ENCODE measurements at places on chromosomes 2 and 18.
A peak's percentile ranks its signal among the peaks of the same experiment; 100 is the strongest.

DNA sequence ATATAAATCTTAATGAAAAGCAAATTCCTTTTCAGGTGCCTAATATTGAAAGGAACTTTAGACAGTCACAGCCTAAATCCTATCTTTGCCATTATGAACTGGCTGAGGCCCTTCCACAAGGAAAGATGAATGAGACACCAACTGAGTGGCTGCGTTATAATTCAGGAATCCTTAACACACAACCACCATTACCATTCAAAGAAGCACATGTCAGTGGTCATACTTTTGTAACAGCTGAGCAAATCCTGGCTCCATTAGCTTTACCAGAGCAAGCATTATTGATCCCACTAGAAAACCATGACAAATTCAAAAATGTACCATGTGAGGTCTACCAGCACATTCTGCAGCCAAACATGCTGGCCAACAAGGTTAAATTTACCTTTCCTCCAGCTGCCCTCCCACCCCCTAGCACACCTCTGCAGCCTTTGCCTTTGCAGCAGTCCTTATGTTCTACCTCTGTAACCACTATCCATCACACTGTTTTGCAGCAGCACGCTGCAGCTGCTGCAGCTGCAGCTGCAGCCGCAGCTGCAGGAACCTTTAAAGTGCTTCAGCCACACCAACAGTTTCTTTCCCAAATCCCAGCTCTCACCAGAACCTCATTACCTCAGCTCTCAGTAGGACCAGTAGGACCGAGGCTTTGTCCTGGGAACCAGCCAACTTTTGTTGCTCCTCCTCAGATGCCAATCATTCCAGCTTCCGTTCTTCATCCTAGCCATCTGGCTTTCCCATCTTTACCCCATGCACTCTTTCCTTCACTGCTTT lies 340.1 kb downstream of the ZNF804A start:
- no peak for DNase-seq

GRCh38 chr2:38037757-38038621 lies 38.0 kb downstream of the CYP1B1 start:
- DNase-seq, result peak; percentile 67

GRCh38 chr18:42537291-42537690 lies 578.2 kb downstream of the RIT2 start:
- no peak for DNase-seq

DNA sequence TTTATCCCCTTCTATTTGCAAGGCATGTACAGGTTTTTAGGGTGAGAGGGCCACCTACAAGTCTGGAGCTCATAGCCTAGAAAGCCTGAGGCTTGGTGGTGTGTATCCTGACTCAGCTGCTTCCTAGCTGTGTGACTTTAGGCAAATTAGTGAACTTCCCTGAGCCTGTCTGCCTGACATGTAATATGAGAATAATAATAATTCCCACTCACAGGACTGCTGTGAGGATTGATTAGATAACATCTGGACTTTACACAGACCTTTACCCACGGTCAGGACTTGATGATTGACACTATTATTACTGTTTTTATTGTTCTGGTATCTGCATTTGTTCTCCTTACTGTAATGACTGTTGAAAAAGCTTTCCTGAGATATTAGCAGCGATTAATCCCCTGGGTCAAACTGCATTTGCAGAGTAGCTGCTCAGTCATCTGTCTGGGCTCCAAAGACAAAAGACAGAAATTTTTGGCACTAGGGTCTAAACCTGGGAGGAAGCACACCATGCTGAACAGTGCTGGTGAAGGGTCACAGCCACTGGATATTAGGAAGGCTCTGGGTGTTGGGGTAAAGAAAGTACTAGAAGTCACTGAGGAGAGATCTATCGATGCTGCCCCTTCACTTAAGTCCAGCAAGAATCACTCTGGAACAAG lies 276.5 kb upstream of the FN1 start:
- no peak for DNase-seq

DNA sequence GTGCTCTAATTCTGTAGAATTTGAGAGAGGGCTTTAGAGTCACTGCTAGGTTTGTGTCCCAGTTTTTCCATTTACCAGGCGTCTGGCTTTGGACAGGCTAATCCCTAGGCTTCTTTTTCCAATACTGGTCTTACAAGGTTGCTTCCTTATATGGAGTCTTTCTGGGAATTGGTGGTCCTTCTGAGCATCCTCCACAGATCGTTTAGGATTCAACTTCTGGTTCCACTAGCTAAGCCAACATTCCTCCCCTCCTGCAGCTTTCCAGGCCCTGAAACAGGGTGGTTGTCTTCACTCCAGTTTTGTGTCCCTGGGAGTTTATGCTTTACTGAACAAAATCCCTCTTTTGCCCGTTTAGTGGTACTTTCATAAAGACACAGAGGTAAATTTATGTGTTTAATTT lies 170.6 kb downstream of the CERS6 start:
- DNase-seq, result no peak

- no peak for DNase-seq
These were observed 451.4 kb upstream of the ID2 start for GRCh38 chr2:8230466-8230865.

- DNase-seq, result no peak
These were observed 33.0 kb downstream of the GALNT5 start for GRCh38 chr2:157290525-157290924.

GRCh38 chr18:9619545-9619944 lies 5.2 kb upstream of the PPP4R1 start:
- no peak for DNase-seq

DNA sequence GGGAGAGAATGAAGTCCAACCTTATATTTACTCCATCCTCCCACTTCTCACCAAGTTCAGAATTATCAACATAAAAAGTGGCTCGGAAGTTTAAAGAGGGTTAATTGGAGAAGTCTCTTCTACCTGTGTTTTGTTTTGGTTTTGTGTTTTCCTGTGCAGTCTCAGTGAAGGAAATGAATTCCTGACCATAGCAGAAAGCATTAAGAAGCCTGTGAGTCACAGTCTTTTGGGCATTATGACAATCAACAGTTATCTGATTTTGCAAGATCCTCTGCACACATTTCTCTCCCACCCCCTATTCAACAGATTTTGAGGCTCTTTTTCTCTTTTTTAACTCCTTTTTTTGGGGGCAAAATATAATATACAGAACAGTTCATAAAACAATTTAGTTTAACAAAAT lies 8.6 kb upstream of the RPL37A start:
- DNase-seq, result no peak

GRCh38 chr2:177983183-177983788 lies 89.3 kb downstream of the PDE11A start:
- no peak for DNase-seq

- no peak for DNase-seq
These were observed 63.2 kb upstream of the TFCP2L1 start for GRCh38 chr2:121348128-121348740.

GRCh38 chr2:15383695-15384350 lies 177.3 kb downstream of the NBAS start:
- DNase-seq, result no peak

DNA sequence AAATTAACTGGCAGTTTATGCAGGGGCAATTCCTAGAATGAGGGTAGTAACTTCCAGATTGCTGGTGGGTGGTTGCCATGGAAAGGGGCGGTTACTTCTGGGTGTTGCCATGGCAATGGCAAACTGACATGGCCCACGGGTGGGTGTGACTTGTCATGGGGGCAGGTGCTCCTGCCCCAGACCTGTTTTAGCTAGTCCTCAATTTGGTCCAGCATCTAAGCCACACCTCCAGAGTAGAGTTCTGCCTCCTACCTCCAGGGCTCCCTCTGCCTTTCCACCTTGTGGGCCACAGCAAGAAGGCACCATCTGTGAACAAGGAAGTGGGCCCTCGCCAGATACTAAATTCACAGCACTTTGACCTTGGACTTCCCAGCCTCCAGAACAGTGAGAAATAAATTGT lies 148.7 kb downstream of the TFCP2L1 start:
- no peak for DNase-seq

- no peak for DNase-seq
These were observed 161.6 kb downstream of the EPHA4 start for GRCh38 chr2:221410487-221410886.

- no peak for DNase-seq
These were observed 196.8 kb downstream of the SLC8A1 start for GRCh38 chr2:40255103-40255502.

DNA sequence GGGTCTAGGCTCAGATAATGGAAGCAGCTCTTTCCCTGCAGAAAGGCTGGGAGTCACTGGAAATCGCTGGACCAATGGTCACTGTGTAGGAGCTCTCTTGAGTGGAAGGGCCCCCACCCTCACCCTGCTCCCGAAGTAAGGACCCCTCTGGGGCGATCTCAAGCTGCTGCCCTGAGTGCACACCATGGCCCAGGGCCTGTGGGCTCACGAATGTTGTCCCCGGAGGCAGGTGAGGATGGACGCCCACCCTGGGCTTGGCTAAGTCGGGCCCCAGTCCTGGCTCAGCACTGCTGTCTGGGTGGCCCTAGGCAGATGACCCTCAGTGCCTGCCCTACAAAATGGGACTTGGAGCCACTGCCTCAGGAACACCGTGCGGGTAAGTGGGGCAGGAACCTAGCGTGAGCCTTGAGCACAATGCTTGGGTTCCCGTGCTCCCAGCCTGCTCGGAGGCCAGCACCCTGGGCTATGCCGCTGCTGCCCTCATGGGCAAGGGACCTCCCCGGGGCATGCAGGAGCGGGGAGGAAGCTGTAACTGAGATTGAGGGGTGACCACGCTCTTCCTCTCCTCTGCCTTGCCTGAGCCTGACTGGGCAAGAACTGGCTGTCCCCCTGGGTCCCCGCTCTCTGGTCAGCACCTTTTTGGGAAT lies 3.7 kb downstream of the D2HGDH start:
- no peak for DNase-seq

DNA sequence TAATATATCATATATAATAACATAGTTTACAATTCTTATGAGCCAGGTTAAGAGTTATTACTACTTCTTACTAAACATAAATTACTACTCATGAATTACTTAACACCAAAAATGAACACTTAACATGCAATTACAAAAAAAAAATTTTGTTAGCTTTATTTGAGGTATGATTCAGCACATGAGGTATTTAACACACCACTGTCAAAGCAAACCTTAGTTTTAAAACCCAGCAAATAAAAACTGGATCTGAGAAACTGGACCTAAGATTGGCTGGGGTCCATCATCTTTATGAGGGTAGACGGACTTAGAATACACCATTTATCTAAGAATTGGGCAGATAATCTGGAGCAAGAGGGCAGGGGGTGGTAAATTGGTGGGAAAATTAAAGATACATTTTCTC lies 81.8 kb upstream of the CREB1 start:
- no peak for DNase-seq

GRCh38 chr2:119174216-119174992 lies 15.9 kb upstream of the C1QL2 start:
- DNase-seq, result no peak

GRCh38 chr18:43077510-43078308 lies 37.8 kb downstream of the RIT2 start:
- DNase-seq, result no peak

DNA sequence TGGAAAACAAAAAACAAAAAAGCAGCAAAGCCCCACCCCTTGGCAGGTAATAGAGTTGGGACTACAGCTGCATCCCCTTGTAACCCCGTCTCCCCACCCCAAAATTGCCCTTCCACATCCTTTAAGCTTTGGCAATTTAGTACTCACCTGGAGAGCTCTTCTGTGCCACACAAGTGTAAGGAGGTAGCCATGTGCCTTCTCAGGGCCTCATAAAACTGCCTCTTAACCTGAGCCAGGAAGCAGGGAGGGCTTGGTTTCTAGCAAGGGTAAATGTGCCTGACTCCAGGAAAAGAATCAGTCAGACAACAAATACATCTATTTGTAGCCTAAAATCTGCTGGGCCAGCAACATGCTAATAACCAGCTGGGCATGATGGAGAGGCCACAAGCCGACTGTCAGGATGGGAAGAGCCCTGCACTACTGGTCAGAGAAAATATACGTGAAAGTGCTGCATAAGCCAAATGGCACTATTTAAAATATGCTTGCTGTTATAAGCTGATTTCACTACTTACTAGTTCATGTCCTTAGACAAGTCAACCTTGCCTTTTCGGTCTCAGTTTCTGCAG lies 46.3 kb downstream of the NOP58 start:
- DNase-seq, result no peak

- DNase-seq, result no peak
These were observed 308.9 kb downstream of the RND3 start for GRCh38 chr2:150178591-150178990.

- no peak for DNase-seq
These were observed 46.1 kb downstream of the NABP1 start for GRCh38 chr2:191724015-191724414.

GRCh38 chr18:59090966-59091603 lies 48.6 kb upstream of the SEC11C start:
- DNase-seq, result no peak

- DNase-seq, result no peak
These were observed 6.9 kb downstream of the CREG2 start for GRCh38 chr2:101380376-101380775.

- no peak for DNase-seq
These were observed 56.8 kb downstream of the SOX11 start for GRCh38 chr2:5748946-5749345.

GRCh38 chr2:46921676-46922448 lies 6.3 kb upstream of the MCFD2 start:
- DNase-seq, result no peak

DNA sequence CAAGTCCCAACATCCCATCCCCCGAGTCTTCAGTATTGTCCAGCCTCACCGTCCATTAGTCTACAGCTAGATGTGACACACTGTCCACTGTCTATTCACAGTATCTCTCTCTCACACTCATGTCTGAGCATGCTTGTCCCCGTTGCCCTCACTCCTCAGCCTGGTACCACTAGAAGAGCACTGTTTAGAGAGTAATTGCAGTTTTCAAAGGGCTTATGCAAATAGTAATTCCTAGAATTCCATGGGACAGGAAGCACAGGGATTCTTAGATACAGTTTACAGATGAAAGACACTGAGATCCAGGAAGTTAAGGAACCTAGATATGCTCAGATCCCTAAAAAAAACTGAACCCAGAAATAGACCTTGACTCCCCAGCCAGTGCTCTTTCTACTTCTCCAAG lies 125.5 kb downstream of the MYO5B start:
- DNase-seq, result no peak

DNA sequence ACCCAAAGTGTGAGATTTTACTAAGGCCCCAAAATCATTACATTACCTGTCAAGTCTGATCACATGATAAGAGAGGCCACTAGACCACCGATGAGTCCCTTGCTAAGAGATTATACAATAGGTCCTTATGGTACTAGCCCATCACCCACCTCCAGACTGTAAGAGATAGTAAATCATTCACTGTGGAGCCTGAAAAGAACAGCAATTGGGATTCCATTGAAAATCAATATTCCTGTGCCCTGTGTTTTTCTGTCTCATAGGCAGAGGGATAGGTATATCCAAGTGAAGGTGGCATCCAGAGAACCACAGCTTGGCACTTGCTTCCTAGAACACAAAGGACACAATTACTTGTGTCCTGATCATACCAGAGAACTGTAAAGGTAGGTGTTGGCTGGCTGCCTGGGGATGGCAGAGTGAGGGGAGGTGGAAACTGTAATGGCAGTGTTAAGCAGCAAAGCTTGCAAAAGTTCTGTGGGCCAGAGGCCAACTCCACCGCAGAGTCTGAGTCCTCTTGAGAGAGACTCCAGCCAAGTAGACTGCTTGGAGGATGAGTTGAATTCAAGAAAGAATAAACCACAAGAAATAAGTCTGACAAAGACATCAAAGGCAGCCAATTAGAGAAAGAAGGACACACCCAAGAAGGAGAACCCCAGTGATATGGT lies 102.0 kb upstream of the PIEZO2 start:
- DNase-seq, result no peak

- DNase-seq, result no peak
These were observed 26.0 kb downstream of the STK25 start for GRCh38 chr2:241482126-241482955.

Data from left hindlimb (tissue), 1 donor.